H9 (cell line): ENCODE measurements at places on chromosomes 12 and 14. TPM values are rescaled to one million over a fixed set of nuclear protein-coding genes. Genes with fewer than 3 reads are reported as not detected.
A peak's percentile ranks its signal among the peaks of the same experiment; 100 is the strongest.

The AMDHD1 gene
- 0.29 and 0.42 TPM in 2 replicates for total RNA-seq

The KCNJ8 gene
- 0.15 and 0.22 TPM in 2 replicates for total RNA-seq

The PRR4 gene
- total RNA-seq: 1.9 and 4.3 TPM in 2 replicates

The SERPINA3 gene
- total RNA-seq: not detected in 2 replicates

The PLEKHD1 gene
- total RNA-seq: 0.29 and 0.37 TPM in 2 replicates

- H3K4me3 ChIP-seq: no peak overlapping the region
- no peaks in the 10 kb centered on the region; the same call in 2 of the 3 replicates for H3K36me3 ChIP-seq
- no peak for DNase-seq
- H3K27me3 ChIP-seq: no peaks in the 10 kb centered on the region
- H3K27ac ChIP-seq: no peak overlapping the region
Observed at GRCh38 chr14:75827331-75827730, 154.5 kb downstream of the TGFB3 start.

- H3K4me3 ChIP-seq: no peak overlapping the region
- H3K4me1 ChIP-seq: no peaks in the 10 kb centered on the region
- DNase-seq: no peak
- H3K36me3 ChIP-seq: no peaks in the 10 kb centered on the region
- no peaks in the 10 kb centered on the region for H3K27me3 ChIP-seq
Observed at GRCh38 chr14:51554339-51554920, 97.3 kb upstream of the FRMD6 start.

DNA sequence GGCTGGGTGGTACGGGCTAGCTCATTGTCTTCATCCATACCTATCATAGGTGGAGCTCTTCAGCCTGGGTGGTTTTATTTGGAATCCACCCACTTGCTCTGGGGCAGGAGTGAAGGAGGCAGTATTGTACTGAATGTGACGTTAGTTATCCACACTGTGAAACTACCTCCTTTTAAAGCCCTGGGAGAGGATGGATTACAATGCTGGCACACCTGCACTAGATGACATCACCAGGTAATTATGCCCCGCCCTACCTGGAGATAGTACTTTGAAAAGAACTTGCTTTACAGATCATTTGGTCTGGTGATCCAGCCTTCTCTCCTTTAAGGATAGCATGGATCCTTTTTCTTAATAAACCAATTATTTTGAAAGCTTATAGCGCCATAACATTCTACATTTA lies 78.0 kb downstream of the B4GALNT3 start:
- H3K27ac ChIP-seq: no peak overlapping the region
- no peak overlapping the region for H3K4me3 ChIP-seq
- no peaks in the 10 kb centered on the region; the same call in 1 of the 2 replicates for H3K36me3 ChIP-seq
- peaks cover 2% of the 10 kb centered on the region; the same call in 1 of the 2 replicates for H3K4me1 ChIP-seq
- H3K27me3 ChIP-seq: no peaks in the 10 kb centered on the region

- H3K4me1 ChIP-seq: no peaks in the 10 kb centered on the region
- H3K36me3 ChIP-seq: peaks cover 34% of the 10 kb centered on the region
- DNase-seq: no peak
- no peaks in the 10 kb centered on the region for H3K27me3 ChIP-seq
Observed at GRCh38 chr14:103501041-103501870, 21.4 kb downstream of the CKB start.

DNA sequence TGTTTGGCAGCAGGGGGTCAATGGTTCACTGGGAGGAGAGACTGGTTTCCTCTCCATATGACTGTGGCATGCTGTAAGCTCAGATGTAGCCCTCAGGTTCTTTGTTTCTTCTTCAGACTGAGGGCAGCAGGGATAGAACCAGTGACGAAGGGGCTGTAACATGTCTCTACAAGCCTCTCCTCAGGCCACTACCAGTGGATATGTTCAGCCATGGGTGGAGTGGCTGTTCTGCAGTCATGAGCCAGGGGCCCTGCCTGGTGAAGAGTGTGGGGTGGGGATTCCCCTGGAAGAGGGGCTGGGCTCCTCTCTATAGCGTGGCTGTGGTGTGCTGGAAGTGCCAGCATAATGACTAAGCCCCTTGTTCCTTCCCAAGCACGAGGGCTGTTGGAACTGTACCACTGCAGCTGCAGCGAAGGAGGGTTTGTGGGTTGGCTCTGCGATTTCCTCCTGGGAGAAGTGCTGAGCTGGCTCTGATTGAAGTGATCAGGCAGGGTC lies 55.8 kb downstream of the CMAS start:
- H3K36me3 ChIP-seq: no peaks in the 10 kb centered on the region
- DNase-seq: no peak
- no peak overlapping the region for H3K4me3 ChIP-seq
- H3K27me3 ChIP-seq: no peaks in the 10 kb centered on the region

DNA sequence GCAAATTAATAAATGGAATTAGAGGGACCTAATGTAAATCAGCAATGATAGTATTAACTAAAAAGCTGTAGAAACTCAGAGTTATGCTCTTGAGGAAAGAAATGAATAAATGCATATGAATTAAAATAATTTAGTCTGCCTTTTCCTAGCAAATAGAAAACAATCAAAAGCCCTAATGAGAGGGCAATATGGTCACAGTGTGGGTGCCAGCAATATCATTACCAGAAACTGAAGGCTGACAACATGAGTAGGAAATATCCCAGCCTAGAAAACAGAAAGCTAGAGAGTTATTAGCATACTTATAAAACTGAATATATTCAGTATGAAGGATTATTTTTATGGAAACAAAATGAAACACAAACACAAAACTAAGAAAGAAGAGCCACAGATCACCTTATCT lies 987.5 kb upstream of the SEL1L start:
- H3K36me3 ChIP-seq: no peaks in the 10 kb centered on the region; the same call in 2 of the 3 replicates
- no peaks in the 10 kb centered on the region for H3K27me3 ChIP-seq
- H3K4me3 ChIP-seq: no peak overlapping the region

GRCh38 chr14:35766036-35766699 lies 42.9 kb downstream of the RALGAPA1 start:
- no peak overlapping the region for H3K27ac ChIP-seq
- no peaks in the 10 kb centered on the region for H3K27me3 ChIP-seq
- H3K4me1 ChIP-seq: no peaks in the 10 kb centered on the region
- no peak overlapping the region for H3K4me3 ChIP-seq

- no peak overlapping the region for H3K4me3 ChIP-seq
- H3K36me3 ChIP-seq: no peaks in the 10 kb centered on the region
- peaks cover 3% of the 10 kb centered on the region; the same call in 1 of the 2 replicates for H3K4me1 ChIP-seq
- H3K27me3 ChIP-seq: no peaks in the 10 kb centered on the region
Observed at GRCh38 chr12:92221656-92222315, 76.1 kb upstream of the BTG1 start.

GRCh38 chr12:114165921-114166320 lies 199.8 kb upstream of the RBM19 start:
- no peak overlapping the region for H3K4me3 ChIP-seq
- H3K27ac ChIP-seq: no peak overlapping the region
- H3K36me3 ChIP-seq: no peaks in the 10 kb centered on the region
- DNase-seq: no peak
- H3K27me3 ChIP-seq: peaks cover 2% of the 10 kb centered on the region; the same call in 1 of the 2 replicates

DNA sequence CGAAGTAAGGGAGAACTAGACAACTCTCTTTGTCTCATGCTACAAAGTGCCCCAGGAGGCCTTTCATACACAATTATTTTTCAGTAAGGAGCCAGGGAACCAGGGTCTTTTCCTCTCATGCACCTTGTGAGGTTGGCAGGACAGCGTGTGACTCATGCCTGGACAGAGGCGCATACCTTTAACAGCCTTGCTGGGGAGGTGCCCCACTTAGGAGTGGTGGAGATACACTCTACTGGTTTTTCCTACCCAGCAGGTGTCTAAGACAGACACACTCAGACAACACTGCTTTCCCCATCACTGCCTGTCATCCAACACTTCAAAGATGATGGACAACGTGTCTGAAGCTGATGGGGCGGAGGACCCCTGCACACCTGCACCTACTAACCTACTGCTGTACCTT lies 49.1 kb downstream of the B4GALNT3 start:
- DNase-seq: no peak
- H3K27ac ChIP-seq: no peak overlapping the region
- no peaks in the 10 kb centered on the region for H3K27me3 ChIP-seq

DNA sequence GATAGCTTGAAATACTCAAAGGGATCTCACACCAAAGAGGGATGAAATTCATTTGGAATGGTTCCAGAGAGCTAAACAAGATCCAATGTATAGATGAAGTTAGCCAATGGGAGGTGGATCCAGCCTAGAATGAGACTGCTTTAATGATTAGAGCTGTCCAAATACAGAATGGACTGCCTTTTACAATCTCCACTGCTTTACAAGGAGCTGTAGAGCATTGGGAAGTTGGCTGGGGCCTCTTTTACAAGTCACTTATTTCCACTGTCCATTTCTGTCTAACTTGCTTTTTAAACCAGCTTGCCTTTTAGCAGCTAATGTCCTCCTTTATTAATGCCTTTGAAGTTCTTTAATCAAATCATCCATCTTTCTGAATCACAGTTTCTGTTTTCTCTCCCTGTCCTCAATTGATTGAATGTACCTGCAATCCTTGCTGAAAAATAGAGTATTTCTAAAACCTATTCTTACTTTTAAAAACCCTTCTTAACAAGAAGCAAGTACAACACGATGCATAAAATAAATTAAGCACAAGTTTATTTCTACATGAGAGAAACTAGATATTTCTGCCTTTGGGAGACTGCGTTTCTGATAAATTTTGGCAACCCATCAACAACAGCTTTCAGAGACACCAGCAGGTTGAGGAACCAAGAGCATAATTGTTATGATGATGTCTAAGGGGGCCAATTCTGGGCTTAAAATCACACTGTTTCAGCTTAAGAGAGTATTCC lies 3.4 kb upstream of the ATP2A2 start:
- DNase-seq: no peak
- 0 out of 2 replicates have a peak, but pooled peaks cover 3% of the 10 kb centered on the region for H3K4me1 ChIP-seq
- H3K4me3 ChIP-seq: no peak overlapping the region
- H3K27me3 ChIP-seq: no peaks in the 10 kb centered on the region
- no peak overlapping the region for H3K27ac ChIP-seq

DNA sequence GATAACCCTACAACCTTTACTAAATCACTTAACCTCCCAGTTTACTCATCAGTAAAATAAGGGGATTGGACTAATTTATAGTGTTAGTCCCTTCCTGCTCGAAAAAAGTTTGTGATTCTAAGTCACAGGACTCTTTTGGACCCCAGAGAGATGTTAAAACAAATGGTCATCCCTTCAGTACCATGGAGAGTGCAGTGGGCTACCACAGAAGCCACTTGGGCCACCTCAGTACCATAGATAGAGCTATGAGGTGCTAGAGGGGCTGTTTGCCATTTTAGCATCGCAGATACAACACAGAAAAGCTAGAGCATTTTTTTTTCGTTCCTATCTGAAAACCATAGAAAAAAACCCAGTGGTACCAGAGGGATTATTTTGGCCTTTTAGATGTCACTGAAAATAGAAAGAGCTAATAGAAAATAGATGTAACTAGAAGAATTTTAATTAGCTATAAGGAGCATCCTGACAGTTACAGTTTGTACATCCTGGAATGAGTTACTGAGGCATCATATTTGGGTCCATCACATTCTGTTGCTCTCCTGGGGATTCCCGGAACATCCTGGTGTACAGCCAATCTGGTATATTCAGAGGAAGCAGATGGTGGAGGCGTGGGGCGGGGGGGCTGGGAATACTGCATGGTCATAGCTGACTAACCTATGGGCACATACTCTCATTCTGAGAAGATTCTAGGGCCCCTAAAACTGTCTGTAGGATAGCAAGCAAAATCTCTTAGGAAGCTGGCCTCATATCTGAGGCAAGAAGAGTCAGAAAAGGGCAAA lies 2.8 kb downstream of the ZNF219 start:
- no peaks in the 10 kb centered on the region for H3K27me3 ChIP-seq
- no peak overlapping the region for H3K27ac ChIP-seq
- DNase-seq: peak; percentile 31
- H3K36me3 ChIP-seq: peaks cover 27% of the 10 kb centered on the region
- H3K4me1 ChIP-seq: peaks cover 18% of the 10 kb centered on the region
- peak overlapping the region; percentile 24; the same call in 1 of the 2 replicates for H3K4me3 ChIP-seq

GRCh38 chr12:55722948-55723347 lies 2.8 kb downstream of the RDH5 start:
- H3K27me3 ChIP-seq: no peaks in the 10 kb centered on the region
- no peak overlapping the region for H3K27ac ChIP-seq
- no peak for DNase-seq
- H3K4me3 ChIP-seq: no peak overlapping the region; the same call in 2 of the 3 replicates
- H3K4me1 ChIP-seq: peaks cover 9% of the 10 kb centered on the region; the same call in 1 of the 2 replicates
- peaks cover 54% of the 10 kb centered on the region for H3K36me3 ChIP-seq

GRCh38 chr12:82620917-82621316 lies 65.8 kb upstream of the TMTC2 start:
- no peak for DNase-seq
- no peaks in the 10 kb centered on the region for H3K36me3 ChIP-seq
- no peaks in the 10 kb centered on the region for H3K27me3 ChIP-seq

DNA sequence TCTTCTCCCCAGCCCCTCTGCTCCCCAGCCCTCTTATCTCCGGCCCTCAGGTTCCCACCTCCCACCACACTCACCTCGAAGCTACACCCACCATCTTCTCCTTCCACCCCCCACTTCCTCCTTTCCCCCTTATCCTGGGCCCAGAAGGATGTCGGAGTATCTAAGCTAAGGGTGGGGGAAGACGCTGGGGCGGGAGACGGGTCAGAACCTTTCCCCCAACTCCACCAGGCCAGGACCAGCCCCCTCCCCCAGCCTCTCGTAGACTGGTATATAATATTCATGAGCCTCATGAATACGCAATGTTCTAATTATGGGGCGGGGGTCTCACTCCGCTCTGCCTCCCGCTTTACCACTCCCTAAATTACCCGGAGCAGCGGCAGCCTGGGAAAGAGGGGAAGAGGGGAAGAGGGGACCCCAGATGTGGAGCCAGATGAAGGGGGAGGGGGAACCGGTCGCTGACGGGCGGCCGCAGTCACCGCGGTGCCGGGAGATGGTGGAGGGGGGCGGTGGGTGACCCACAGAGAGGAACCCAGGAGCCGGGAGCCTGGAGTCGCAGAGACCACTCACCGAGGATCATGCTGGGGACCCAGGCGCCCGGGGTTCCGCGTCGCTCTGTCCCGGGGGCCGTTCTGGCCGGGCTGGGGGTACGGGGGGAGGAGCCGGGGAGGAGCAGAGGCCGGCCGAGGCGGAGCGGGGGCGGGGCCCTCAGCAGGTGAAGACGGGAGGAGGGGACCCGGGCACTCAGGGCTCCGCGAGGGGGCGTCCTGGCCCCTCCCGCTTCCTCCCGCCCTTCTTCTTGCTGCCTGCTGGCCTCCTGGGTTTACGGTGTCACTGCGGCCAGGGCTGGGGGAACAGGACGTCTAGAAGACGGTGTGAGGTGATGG lies 6.4 kb upstream of the ZNF385A start:
- DNase-seq: peak; percentile 94
- H3K27me3 ChIP-seq: no peaks in the 10 kb centered on the region
- H3K4me1 ChIP-seq: peaks cover 26% of the 10 kb centered on the region
- no peak overlapping the region for H3K27ac ChIP-seq

DNA sequence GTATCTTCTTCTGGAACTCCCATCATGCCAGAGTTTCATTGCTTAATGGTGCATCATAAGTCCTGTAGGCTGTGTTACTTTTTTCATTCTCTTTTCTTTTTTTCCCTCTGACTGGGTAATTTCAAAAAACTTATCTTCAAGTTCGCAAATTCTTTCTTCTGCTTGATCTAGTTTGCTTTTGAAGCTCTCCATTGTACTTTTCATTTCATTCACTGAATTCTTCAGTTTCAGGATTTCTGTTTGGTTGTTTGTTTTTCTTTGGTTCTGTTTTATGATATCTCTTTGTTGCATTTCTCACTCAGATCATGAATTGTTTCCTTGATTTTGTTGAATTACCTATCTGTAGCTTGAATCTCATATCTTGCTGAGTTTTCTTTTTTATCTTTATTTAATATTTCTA lies 83.3 kb upstream of the PRMT8 start:
- DNase-seq: no peak
- H3K4me3 ChIP-seq: no peak overlapping the region
- H3K27me3 ChIP-seq: no peaks in the 10 kb centered on the region
- no peak overlapping the region for H3K27ac ChIP-seq
- H3K36me3 ChIP-seq: peaks cover 8% of the 10 kb centered on the region
- H3K4me1 ChIP-seq: no peaks in the 10 kb centered on the region
